ENCODE measurements at places on chromosomes 4 and X.
A peak's percentile ranks its signal among the peaks of the same experiment; 100 is the strongest.

GRCh38 chr4:22167201-22167600 is 218.6 kb upstream of the KCNIP4 start:
- no peak for DNase-seq

DNA sequence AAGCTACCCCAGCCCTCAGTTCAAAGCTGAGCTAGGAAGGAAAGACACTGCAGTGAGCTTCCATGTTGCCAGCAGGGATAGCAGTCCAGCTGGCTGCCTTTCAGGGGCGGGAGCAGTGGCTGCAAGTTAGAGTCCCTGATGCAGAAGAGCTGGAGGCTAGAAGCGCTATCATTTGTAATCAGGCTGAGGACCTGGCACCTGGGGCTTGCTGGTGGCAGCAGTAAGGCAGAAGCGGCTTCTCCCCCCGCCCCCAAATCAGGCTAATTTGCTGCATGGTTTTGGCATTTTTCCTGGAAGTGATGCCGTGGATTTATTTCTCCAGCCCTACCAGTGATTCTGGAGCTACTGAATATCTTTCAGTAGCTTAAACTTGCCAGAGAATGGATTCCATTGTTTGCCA is 203.3 kb downstream of the CLCN4 start:
- DNase-seq: no peak

DNA sequence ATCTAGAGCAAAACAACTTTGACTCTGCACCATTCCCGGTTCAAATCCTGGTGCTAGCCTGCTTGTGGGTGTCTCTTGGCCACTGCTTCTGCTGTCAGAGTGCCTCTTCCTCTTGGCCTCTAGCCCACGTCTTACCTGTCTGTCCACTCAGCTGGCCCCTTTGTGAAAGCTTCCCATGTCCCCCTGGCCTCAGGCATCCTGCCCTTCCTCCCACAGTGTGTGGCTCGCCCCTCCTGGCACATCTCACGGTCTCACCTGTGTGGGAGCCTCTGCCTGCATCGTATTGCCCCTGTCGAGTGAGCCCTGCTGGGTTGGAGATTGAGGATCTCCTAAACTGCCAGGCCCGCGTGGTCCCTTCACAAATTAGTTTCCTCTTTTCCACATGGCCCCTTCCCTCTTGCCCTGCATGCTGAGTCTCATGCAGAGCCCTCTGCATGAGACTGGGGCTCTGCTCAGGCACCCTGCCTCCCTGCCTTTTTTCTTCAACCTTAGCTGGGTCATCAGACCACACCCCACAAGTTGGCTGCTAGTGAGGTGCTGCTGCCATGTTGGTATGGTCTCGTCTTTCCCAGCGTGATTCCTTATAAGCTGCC is 53.7 kb upstream of the TADA2B start:
- peak; percentile 38 for DNase-seq

DNA sequence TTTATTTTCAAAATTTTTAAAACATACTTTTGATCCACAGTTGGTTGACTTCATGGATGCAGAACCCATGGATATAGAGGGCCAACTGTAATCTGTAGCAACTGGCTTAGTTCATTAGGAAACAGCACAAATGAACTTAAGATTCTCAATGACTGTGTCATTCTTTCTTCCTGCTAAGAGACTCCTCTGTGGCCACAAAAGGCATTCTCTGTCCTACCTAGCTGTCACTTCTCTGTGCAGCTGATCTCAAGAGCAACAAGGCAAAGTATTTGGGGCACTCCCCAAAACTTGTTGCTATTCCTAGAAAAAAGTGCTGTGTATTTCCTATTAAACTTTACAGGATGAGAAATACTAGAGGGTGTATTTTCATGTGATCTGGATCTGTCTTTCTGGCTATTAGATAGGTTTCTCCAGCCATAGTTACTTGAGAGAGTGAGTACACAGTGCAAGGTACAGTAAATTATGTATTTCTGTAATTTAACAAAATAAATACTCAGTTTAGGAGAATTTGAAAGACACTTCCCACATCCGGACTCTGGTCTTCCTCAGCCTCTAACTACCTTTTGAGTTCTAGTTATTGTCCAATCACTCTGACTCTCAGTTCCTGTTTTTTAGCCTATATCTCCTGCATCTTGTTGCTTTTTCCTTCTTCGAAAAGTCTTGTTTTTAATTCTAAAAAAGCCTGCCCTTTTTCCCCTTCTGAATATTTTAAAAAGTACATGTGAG is 21.8 kb downstream of the TLR2 start:
- DNase-seq: peak; percentile 81

DNA sequence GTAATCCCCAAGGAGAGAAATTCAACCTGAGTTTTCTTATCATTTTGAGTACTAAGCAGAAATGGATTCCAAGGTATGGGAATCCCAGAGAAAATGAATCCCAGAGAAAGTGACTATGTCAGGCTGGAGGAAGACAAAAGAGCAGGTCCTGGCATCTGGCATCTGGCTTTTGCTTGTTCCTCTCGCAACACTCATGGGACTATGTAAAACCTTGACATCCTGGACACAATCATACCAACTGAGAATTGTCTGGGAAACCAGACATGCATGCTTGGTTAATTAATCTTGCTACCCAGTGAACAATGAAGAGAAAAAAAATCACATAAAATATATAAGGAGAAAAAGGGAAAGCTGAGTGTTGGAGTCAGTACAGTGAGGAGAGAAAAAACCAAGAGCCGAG is 12.9 kb downstream of the DCAF8L1 start:
- no peak for DNase-seq

DNA sequence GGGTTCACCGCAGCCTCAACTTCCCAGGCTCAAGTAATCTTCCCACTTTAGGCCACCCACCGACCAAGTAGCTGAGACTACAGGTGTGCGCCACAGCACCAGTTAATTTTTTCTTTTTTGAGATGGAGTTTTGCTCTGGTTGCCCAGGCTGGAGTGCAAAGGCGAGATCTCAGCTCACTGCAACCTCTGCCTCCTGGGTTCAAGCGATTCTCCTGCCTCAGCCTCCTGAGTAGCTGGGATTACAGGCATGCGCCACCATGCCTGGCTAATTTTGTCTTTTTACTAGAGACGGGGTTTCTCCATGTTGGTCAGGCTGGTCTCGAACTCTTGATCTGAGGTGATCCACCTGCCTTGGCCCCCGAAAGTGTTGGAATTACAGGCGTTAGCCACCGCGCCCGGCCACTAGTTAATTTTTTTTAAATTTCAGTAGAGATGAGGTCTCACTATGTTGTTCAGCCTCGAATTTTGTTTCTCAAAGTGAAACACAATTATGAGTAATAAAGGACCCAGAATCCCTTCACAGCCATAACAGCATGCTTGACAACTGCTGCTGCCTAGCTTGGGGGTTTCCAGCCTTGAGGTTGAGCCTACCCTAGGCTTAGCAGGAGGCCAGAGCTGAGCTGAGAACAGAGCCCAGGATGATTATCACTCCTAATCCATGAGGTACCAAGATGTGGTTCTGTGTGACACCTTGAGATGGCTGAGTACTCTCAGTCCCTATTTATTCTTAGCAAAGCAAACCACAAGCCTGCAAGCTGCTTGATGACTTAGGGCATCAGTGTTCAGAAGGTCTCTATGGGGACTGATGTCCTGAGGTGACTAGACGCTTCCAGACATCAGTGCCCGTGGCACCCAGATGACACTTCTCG is 41.6 kb upstream of the NKRF start:
- no peak for DNase-seq

GRCh38 chr4:41199788-41200187 is 14.6 kb downstream of the APBB2 start:
- no peak for DNase-seq
